Activated CD4-positive, alpha-beta T cell treated with anti-CD3 and anti-CD28 coated beads for 36 hours (primary cell): ENCODE measurements at places on chromosomes 2 and 18. TPM values are rescaled to one million over a fixed set of nuclear protein-coding genes. Genes with fewer than 3 reads are reported as not detected.

Gene SNED1
- 0.78 TPM for total RNA-seq

Gene NR4A2
- total RNA-seq = 23.0 TPM

GRCh38 chr2:235300368-235301201 is 193.3 kb upstream of the AGAP1 start:
- DNase-seq = no peak

GRCh38 chr2:45696708-45697107 is 45.2 kb downstream of the PRKCE start:
- DNase-seq = no peak
